Stimulated activated CD4-positive, alpha-beta T cell treated with anti-CD3 and anti-CD28 coated beads, Interleukin-2, amount 100 ng/mL, for 48 hours (primary cell): ENCODE measurements at places on chromosomes 5 and 9.

GRCh38 chr9:100731038-100731556, 153.2 kb downstream of the CAVIN4 start:
- DNase-seq: no peak

DNA sequence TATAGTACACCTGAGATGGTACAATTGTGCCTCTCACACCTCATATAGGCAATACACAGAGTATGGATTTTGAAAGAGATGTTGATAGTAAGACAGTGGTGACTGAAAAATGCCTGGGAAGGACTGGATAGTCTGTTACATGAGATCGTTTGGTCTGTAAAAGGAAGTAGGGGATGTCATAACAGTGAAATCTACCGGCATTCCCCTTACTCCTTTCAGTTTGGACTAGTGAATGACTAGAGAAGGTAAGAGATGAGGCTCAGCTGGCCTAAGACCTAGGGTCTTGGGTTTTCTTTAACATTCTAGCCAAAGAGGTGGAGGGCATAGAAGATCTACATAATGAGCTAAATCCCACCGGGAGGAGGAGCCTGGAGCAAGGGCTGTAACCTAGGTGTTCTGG, 8.1 kb downstream of the TAL2 start:
- no peak for DNase-seq

DNA sequence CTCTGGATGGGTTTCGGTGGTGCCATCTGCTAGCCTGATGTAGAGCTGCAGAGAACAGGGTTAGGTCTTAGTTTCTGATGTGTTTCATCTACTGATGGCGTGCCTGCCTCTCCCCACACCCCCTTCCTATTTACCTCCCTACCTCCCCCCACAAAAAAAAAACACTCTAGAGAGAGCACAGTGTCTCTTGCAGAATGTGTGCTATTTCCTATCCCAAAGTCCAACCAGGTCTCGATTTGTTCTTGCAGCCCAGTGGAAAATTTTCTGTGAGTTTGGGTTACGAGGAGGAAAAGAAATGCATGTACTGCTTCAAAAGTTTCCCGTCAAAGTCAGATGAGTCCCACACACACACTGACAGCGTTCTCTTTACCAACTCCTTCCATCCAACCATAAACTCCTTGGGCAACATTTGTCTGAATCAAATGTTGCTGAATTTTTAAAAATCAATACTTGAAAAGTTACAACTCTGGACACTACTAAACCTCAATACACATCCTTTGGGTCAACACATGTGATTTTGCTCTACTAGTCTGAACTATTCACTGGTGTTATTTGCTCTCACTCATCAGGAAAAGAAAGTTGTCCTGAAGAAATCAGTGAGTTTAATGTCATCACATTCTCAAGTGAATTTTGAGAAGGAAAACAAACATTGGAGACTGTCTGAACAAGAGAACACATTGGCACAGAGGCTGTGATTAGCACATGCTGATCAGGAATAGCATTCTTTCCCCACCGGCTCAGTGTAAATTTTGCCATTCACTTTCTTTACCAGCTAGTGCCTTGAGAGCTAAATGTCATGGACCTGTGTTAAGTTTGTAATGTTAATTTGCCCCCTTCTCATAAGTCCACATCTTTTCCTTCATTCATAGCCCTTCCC, 84.1 kb downstream of the MAMDC2 start:
- no peak for DNase-seq

- no peak for DNase-seq
These were observed 1043.4 kb upstream of the CDH10 start for GRCh38 chr5:25688156-25688555.

DNA sequence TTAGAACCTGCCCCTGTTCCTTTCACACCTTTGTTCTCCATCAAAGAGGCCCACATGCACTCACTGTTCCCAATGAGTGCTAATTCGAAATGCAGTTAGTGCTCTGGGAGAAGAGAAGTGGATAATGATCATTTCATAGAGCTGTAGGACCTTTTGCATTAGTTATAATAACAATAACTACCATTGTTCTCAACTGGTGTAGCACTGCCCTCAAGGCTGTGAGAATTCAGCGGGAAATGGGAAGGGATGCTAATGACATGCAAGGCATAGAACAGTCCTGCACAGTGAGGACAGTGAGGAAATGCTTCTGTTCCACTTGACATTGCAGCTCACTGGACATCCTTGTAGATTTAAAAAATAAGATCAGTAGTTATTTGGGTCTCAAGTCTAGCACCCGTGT, 187.4 kb downstream of the FBXL7 start:
- no peak for DNase-seq

DNA sequence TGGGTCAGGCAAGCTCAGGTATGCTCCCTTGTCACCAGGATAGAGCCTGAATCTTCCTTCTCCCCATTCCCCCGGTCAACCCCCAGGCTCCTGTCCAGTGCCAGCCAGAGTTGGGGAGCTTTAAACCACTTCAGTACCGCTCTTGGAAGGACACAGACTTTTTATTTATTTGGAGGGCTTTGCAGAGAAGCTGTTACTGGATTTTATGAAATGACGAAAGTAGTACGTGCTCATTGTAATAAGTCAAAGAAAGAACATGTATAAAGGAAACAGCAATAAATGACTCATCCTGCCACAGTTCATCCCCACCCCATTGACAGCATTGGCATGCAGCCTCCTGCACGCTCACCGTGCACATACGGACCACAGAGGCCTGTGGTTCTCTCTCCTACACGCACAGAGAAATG, 230.3 kb downstream of the AUH start:
- peak; percentile 54 for DNase-seq

GRCh38 chr9:73880101-73880500, 617.0 kb upstream of the RORB start:
- no peak for DNase-seq

DNA sequence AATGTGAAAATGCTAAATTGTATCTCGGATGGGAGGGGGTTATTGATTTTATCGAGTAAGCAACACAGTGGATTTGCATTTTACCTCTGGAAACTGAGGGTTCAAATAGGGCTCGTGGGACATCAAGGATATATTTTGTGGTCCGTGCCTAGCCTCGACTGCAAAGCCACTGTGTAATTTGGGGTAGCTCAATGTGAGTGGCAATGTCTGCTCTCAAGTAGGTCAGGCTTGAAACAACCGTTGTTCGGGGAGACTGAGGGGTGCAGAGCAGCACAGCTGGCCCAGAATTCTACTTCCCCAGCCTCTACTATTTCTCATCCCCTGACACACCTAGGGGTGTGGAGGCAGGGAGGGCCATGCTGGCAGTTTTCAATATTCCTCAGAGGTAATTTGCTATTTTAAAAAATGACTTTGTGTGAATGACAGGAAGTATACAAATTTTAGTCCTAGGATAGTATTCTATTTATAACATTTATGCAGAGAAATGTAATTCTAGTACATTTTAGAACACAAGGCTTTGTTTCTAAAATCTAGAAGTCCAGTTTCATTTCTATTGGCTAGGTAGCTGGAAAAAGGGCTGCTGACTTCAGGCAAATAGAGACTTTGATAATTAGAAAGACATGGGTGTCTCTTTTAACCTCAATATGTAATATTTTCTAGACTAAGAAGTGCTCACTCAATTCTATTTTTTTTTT, 1.4 kb upstream of the DAB2 start:
- DNase-seq: no peak

- no peak for DNase-seq
These were observed 90.3 kb upstream of the APC start for GRCh38 chr5:112647428-112647827.
